ENCODE measurements at places on chromosomes 1 and 21. TPM values are rescaled to one million over a fixed set of nuclear protein-coding genes. Genes with fewer than 3 reads are reported as not detected.

The SNRPE gene
- 167 TPM for total RNA-seq

The KRTAP19-7 gene
- total RNA-seq = not detected

GRCh38 chr1:214537872-214538473, 13.4 kb downstream of the PTPN14 start:
- DNase-seq = no peak

The HPCA gene
- total RNA-seq = not detected

DNA sequence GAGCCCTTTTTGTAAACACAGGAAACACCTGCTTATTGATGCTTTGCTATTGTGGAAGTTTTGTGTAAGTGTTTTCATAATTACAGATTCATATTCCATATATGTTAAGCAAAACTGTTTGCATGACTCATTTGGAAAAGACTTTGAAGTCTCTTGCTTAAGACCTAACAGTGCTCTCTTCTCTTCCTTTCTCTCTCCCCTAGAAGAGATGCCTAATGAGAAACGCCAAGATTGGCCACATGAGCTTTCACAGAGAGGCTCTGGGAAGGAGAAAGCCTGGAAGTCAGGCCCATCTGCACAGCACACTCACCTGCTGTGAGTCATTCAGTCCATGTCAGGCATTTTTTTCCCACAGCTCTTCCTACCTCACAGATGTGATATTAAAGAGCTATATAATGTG, 101.6 kb upstream of the PALMD start:
- peak; percentile 72 for DNase-seq
